ENCODE measurements at places on chromosomes 5 and 9.

- DNase-seq: no peak
Measured at GRCh38 chr5:115369430-115370144, 73.1 kb upstream of the CCDC112 start.

DNA sequence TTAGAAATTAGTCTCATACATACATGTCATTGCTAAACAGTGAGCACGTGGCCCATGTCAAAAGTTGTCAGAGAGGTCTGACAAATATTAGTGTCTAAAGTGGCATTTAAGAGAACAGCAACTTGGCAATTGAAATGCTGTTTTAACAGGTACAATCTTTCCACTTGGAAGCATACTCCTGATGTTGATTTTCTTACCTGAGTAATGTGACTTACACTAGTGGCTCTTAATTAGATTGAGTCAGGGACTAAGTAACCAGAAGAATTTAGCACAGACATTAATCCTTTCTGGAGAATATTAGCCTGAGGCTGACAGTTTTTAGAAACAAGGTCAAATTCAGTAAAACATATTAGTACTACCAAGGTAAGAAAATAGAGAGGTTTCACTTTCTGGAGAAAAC is 357.0 kb upstream of the ZNF608 start:
- no peak for DNase-seq

DNA sequence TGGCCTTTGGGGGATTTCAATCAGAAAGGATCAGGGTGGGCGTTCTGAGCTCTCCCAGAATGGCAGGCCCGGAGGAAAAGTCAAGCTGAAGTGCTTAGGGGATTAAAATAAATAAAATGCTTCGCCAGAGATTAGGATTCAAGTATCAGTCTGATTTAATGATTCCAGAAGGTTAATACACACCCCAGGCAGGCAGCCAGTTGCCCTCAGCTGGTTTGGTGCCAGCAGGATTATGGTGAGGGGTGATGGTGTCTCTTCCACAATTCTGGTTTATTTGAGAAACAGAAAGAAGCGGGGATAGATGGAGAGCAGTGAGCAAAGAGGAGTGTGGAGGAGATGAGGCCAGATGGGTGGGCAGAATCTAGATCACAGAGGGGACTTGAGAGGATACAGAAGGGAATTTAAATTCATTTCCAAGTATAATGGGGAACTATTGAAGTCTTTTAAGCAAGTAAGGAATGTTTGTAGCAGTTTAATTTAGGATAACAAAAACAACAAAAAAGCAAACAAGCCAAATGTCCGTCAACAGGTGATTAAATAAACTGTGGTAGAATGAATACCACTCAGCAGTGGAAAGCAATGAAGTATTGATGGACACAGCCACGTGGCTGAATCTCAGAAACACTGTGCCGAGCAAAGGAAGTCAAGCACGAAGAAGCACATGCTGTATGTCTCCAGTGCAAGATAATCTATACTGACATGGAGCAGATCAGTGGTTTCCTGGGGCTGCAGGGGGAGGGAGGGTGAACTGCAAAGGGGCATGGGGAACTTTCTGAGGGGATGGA is 297.7 kb downstream of the MSX2 start:
- DNase-seq: no peak

DNA sequence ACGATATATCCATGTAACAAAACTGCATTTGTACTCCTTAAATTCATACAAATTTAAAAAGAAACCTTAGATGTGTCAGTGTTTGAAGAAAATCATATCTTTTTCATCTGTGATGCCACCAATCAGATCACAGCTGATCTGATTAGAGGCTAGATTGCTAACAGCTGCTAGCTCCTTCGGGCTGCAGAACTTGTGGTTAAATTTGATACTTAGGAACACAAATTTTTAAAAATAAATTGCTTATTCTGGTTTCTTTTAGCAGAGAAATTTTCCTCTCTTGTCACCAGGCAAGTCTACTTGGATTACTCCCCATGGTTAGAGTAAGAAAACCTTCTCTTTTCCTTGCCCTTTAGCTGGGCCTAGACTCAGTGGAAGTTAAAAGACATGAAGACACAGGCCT is 94.6 kb upstream of the RANBP6 start:
- DNase-seq: no peak

- DNase-seq: peak; percentile 99
Measured at GRCh38 chr9:12813960-12814876, 39.4 kb downstream of the LURAP1L start.

DNA sequence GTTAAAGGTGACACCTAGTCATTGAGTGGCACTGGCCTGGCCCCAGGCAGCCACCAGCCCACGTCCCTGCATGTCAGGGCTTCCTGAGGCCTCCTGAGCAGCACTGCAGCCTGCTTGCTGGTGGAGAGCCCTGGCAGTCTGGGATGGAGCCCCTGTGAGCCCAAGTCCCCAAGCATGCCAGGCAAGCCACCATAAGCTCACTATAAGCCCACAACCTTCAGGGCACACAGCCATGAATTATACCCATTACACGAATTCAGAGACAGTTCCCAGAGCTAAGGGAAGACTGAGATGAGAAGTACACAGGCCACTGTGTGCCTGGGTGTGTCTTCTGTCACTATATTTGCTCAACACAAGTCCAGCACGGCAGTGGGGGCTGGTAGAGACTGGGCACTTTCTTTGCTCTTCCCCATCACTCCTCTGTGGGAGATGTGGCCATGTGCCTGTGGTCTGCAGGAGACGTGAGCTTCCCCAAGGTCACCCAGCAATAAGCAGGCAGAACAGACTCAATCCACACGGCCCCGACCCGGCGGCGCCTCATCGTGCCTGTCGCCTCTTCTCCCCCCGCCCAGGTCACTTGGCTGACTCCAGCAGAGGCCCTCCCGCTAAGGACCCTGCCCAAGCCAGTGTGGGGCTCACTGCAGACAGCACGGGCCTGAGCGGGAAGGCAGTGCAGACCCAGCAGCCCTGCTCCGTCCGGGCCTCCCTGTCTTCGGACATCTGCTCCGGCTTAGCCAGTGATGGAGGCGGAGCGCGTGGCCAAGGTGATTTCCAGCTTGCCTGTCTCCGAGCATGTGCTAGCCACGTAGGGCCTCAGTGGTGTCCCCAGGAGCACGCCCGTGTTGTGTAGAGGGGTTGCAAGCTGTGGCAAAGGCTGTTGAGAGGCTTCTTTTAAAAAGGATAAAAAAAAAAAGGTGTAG is 114.8 kb downstream of the WNK2 start:
- no peak for DNase-seq

GRCh38 chr9:75891277-75891741 is 836 bp downstream of the PCSK5 start:
- DNase-seq: peak; percentile 30

DNA sequence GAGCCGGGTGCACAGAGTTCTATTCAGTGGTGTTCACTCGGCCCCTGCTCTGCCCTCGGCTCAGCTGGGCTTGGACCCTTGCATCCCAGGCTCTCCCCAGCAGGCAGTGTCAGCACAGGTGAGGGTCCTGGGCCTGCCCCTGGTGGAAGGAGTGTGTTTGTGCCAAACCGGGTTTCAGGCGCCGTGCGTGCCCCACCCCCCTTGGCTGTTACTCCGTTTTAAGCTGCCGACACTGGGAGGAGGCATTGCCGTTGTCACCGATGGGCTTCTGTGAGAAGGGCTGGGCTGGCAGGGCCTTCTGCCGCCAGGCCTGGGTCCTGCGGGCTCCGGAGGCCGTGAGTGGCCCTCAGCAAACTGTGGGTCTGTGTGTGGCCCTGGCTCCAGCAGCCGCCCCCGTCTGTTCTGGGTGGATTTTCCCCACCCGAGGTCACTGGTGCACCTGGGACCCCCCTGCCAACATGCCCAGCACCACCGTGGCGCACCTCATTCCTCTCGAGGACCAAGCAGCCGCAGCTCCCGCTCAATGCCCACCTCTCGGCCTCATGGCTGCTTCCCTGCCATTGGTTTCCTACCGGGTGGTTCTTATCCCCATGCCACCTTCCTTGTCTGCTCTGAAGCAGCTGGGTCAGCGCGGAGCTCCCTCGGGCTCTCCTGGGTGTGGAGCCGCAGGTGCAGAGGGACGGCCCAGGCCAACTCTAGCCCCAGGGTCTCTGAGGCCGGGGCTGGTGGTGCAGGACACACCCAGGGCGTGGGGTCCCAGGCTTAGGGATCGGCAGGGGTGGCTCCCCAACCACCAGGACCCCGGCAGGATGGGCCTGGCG is 44.3 kb upstream of the EXOC3 start:
- no peak for DNase-seq

DNA sequence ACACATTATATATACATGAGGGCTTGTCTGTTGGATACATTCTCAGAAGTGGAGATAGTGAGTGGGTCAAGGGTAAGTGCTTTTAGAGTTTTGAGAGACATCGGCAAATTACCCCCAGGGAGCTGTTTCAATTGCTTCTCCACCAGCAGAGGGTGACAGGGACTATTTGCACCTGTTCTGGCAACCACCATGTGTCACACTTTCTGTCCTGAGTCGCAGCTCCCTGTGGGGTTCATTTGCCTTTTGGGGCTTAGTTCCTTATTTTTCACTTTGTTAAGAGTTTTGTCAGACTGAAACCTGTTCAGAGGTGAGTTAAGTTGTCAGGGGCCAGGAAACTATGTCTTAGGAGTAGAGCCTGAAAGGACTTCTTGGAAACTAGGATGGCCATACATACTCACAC is 20.1 kb upstream of the SLC36A1 start:
- DNase-seq: no peak

GRCh38 chr5:136525597-136525996 is 160.3 kb upstream of the TRPC7 start:
- DNase-seq: no peak
